Caudate nucleus (tissue), 63 donors: ENCODE measurements at places on chromosomes 7 and 10.

- DNase-seq = no peak
Observed at GRCh38 chr7:144830811-144831210, 5.0 kb downstream of the TPK1 start.

- DNase-seq = no peak
Observed at GRCh38 chr10:101452593-101452992, 98.6 kb downstream of the BTRC start.

DNA sequence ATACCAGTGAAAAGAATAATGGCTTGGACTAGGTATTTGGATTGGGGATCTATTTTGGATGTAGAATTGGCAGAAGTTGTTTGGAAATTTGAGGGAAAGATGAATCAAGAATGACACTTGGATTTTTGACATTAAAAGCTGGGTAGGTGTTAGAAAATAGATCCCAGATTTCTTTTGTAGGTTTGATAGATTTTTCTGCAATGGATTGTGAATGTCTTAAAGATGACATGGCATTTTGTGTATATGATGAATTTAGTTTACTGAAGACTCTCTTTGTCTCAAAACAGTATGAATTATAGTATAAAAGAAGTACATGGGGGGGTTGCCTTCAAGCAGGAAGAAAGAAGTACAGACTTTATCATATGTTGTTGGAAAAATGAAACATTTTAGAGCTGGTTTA lies 75.8 kb downstream of the MPLKIP start:
- no peak for DNase-seq

- DNase-seq = no peak
Observed at GRCh38 chr10:42997849-42998165, 79.1 kb upstream of the RET start.

- no peak for DNase-seq
Observed at GRCh38 chr10:43479275-43479674, 42.4 kb downstream of the ZNF487 start.

DNA sequence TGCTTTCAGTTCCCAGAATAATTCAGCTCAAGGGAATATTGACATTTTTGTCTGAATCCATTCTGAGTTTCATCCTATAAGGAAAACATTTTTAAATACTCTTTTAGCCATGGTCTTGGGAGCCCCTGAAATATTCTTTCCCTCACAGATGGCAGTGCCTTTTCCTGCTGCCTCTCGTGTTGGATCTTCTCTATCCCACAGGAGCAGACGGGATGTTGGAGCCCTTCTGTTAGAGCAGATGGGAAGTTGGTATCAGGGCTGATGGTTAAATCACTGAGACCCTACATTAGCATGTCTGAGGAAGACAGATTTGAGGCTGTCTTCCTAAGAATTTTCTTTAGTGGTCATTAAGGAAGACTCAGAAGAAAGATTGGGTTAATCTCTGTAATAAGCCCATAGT lies 737.8 kb downstream of the LRMDA start:
- DNase-seq = no peak

DNA sequence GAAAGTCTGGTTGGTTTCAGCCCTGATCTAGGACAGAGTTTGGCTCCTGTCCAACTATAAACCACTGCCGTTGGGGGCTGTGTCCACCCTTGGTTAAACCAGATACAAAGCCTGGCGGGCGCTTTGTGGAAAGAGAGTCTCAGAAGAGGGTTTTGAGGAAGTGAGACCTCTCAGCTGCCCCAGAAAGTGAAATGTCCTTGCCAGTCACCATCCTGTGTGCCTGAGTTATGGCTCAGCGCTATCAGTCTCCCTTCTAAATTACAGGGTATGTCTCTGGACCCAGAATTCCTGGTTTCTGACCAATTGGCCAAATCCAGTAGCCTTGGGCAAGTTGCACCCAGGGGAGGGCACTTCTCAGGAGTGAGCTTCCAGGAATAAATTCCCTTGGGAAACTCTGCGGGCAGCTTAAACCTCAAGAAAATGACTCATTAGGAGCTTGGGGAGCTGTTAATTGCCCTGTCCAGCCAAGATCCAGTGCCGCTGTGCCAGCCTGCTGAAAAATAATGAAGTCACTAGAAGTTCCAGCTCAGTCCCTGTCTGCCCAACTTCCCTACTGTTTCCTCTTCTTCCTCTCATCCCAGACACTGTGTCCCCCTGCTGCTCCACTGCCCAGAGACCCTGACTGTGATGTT lies 66.7 kb upstream of the PDZD8 start:
- DNase-seq = peak; percentile 5

GRCh38 chr10:130921461-130921860 lies 390.1 kb downstream of the TCERG1L start:
- no peak for DNase-seq

DNA sequence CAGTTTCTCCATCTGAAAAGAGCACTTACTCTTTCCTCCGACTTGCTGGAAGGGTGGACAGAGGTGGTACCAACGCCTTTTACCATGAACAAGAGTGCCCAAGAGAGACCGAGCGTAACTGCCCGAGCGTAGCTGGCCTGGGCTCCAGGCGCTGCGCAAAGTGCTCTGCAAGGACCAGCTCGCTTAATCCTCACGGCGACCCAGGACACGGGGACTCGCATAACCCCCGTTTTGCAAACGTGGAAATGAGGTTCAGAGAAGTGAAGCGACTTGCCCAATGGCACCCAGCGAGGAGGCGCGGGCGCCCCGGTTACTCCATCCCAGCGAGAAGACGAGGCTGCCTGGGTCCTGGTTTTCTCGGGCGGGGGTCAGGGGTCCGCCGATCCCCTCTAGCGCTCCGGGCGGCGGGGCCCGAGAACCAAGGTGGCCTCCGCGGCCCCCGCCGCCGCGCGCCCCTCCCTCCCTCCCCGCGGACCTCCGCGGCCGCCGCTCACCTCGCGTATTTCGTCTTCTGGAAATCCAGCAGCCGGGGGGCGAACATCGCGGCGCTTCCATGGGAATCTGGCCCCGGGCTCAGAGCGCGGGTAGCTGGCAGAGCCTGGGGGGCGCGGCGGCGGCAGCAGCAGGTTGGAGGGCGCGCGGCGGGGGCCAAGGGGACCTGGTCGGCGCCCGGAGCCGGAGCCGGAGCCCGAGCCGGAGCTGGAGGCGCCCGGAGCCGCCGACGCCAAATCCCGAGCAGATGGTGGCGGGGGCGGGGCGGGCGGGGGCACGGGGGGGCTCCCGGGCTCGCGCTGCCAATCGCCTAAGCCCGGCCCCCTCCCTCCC lies at the start of gene MMD2:
Gene MMD2, minus strand, starts transcription at position 711 of the 825 bp plus-strand sequence. Its CDS starts 170 bp downstream, at position 541.
- peak; percentile 30 for DNase-seq

DNA sequence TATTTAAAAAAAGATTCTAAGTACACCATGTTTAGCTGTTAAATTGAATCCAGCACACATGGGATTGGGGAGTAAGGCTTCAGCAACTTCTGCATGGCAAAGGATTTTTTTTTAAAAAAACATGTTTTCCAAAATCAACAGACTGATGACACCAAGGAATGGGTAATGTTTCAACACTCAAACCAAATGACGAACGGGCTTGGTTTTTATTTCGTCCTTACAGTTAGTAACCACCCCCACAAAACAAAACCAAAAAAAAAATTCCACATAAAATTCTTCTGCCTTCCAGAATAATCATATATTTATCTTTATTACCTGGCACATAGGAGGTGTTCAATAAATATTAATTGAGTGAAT lies 45.7 kb downstream of the ICA1 start:
- DNase-seq = no peak

GRCh38 chr7:129281163-129281562 lies 56.3 kb downstream of the AHCYL2 start:
- DNase-seq = no peak

DNA sequence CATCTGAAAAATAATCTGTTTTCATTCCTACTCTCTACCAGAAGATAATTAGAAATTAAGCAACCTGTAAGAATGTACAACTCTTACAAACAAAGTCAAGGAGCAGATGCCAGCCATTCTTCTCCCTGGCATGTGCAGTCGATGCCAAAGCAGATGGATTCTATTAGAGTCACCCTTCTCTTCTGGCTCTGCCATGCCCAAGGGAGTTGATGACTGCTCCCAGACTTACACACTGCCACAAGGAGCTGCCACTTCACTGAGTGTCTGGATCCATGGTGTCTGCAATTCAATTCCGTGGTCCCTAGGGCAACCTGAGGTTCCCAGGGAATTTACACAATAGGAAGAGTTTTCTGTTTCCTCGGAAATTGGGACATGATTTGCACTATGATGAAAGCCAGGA lies 89.1 kb upstream of the IFRD1 start:
- no peak for DNase-seq

DNA sequence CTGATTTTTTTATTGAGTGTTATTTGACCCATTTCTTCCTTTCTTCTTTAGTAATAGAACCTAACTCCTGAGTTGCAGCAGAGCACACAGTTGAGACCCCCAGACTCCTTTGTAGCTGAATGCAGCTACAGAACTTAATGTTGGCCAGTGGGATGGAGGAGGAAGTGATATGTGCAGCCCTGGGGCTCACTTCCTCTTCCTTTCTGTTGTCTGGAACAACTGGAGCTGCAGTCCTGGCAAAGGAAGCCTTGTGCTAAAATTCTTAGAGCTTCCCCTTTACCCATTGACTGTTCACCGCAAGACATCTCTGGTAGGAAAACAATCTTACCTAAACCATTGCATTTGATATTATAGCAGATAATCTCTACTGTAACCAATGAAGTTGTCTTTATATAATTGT lies 86.6 kb downstream of the ITGB8 start:
- no peak for DNase-seq

- no peak for DNase-seq
Observed at GRCh38 chr7:5697754-5698424, 83.6 kb downstream of the RNF216 start.

- no peak for DNase-seq
Observed at GRCh38 chr7:40758590-40758989, 623.8 kb downstream of the SUGCT start.

- no peak for DNase-seq
Observed at GRCh38 chr10:12606461-12606860, 257.1 kb downstream of the CAMK1D start.

GRCh38 chr7:10648289-10648688 lies 325.4 kb upstream of the PHF14 start:
- no peak for DNase-seq

DNA sequence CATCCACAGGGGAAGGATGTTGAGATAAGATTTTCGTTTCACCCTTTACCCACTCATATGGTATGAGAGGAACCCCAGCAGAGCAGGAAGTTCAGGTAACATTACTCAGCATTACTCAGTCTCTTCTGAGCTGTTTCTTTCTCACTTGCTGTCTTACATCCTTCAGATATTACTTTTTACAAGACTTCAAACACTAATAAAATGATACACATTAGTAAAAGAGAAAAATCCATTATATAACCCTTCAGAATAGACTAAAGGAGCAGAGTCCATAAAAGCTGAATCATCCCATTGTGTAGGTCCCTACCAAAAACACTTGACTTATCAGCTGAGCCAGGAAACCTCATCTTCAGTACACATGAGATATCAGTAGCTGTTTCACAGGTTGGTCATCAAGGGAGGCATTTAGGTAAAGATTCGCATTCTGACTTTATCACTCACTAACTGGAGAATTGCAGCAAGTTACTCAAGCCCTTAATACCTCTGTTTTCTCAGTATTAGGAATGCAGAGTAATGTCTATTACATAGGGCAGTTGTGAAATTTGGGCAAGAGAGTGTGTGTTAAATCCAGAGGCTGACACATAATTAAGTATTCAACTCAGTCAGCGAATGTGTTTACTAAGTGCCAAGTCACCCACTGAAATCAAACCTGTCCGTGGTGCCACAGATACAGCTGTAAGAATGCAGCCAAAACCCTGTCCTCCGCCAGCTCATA lies 44.7 kb downstream of the KLF6 start:
- no peak for DNase-seq

- DNase-seq = no peak
Observed at GRCh38 chr10:22683140-22683389, 31.3 kb downstream of the PIP4K2A start.

GRCh38 chr7:21191321-21192073 lies 236.4 kb upstream of the SP4 start:
- DNase-seq = no peak

DNA sequence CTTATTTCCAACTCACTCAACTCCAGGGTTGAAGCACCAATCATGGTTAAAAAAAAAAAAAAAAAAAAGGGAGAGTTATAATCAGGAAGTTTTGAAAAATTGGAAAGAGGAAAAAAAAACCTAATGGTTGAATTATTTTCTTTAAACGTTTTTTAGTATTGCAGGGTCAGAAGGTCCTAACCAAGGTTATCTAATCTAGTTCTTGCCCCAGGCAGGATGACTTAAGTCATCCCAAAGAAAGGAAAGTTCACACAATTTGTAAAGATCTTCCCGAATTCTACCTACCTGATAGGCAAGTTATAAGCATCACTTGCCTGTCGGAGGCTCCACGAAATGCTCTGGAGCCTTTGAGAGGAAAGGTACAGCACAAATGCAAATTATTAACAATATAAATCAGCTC lies 208.1 kb upstream of the PLXNA4 start:
- no peak for DNase-seq

DNA sequence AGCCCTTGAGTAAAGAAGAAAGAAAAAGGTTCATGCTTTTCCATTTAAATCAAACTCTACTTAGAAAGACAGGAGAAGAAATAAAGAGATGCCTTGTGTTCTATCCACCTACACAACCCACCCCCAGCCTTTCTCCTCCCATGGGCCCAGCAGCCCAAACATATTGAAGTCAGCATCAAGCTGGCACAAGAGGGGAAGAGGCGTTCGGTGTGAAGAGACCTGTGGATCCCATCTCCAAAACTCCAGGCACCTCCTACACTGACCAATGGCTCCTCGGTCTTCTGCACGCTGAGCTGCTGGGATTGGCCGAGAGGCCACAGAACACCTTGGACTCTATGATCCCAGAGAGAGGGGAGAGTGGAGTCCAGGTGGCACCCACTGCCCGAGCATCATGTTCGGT lies 66.0 kb upstream of the CELF2 start:
- no peak for DNase-seq

GRCh38 chr7:8035647-8036518 lies 67.3 kb downstream of the GLCCI1 start:
- no peak for DNase-seq

- DNase-seq = no peak
Observed at GRCh38 chr7:103148131-103148993, 537 bp downstream of the NAPEPLD start.

DNA sequence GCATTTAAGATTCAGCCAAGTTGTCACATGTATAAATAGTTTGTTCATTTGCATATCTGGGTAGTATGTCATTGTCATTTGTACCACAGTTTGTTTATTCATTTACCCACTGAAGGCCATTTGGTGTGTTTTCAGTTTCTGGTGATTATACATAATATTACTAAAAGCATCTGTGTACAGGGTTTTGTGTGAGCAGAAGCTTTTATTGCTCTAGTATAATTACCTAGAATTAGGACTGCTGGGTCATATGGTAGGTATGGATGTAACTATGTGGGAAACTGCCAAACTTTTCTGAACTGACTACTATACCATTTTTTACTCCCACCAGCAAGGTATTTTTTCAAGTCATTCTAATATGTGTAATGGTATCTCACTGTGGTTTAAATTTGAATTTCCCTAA lies 584.0 kb upstream of the GHITM start:
- DNase-seq = no peak

GRCh38 chr7:106071356-106071998 lies 40.6 kb downstream of the SYPL1 start:
- no peak for DNase-seq
